ENCODE measurements at places on chromosomes 1 and 21. TPM values are rescaled to one million over a fixed set of nuclear protein-coding genes. Genes with fewer than 3 reads are reported as not detected.

Gene TBCE
- total RNA-seq = 25.2 TPM

Gene CFAP141
- not detected for total RNA-seq

Gene SYDE2
- total RNA-seq = 9.4 TPM

Gene FCGR3A
- total RNA-seq = not detected

Gene FMOD
- 8.3 TPM for total RNA-seq

Gene NEXN
- total RNA-seq = 0.38 TPM

Gene CGN
- 52.8 TPM for total RNA-seq

Gene GLMN
- total RNA-seq = 11.1 TPM

Gene CREB3L4
- total RNA-seq = 17.2 TPM

Gene PPM1J
- 2.6 TPM for total RNA-seq

Gene TMEM54
- total RNA-seq = 42.1 TPM

Gene F3
- total RNA-seq = 102 TPM

Gene AZIN2
- 5.1 TPM for total RNA-seq

Gene FCN3
- not detected for total RNA-seq

Gene AHDC1
- 61.0 TPM for total RNA-seq

Gene PKN2
- total RNA-seq = 56.0 TPM

Gene RCSD1
- total RNA-seq = 0.75 TPM

Gene SCCPDH
- total RNA-seq = 18.1 TPM

Gene TCHHL1
- total RNA-seq = 6.5 TPM

Gene BSND
- not detected for total RNA-seq

Gene SPOCD1
- 0.52 TPM for total RNA-seq

Gene ANGPTL3
- 2.6 TPM for total RNA-seq

Gene ODR4
- 17.7 TPM for total RNA-seq

Gene GPA33
- total RNA-seq = 1.4 TPM

Gene CFHR5
- not detected for total RNA-seq

Gene TFF2
- total RNA-seq = 5.2 TPM

Gene GJB3
- total RNA-seq = 6.5 TPM

Gene OR10K2
- total RNA-seq = not detected

All from type B pancreatic cell (in vitro differentiated cells).